ENCODE measurements at places on chromosomes 7 and 10. TPM values are rescaled to one million over a fixed set of nuclear protein-coding genes. Genes with fewer than 3 reads are reported as not detected.

Gene GPR37
- total RNA-seq = 1.3 TPM

DNA sequence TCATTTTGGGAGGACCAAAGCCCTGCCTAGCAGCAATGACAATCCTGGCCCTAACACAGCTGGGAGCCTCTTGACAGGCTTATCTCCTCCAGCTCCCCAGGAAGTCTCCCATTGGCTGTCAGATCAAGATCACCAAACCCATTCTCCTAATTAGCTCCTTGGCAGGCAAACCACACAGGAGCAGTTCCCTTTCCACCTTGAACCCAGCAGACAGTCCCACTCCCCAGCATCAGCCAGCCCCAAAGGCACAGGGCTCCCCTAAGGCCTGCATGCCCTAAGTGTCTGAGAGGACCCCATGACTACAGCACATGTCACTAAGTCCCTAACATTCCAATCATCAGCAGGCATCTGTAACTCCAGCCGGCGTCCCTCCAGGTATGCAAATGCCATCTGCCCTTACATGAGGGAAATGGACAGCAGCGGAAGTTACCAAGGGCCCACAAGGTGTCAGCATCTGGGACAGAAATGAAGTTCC lies 348.5 kb downstream of the KCNMA1 start:
- no peaks in the 10 kb centered on the region for H3K4me1 ChIP-seq
- H3K27ac ChIP-seq = no peak overlapping the region
- no peaks in the 10 kb centered on the region for H3K27me3 ChIP-seq
- no peak for DNase-seq

- H3K27me3 ChIP-seq = no peaks in the 10 kb centered on the region
- no peak for DNase-seq
- no peaks in the 10 kb centered on the region for H3K4me1 ChIP-seq
- no peak overlapping the region for H3K4me3 ChIP-seq
- H3K36me3 ChIP-seq = peaks cover 59% of the 10 kb centered on the region
- no peak overlapping the region for H3K27ac ChIP-seq
Observed at GRCh38 chr10:98423691-98424120, 8.7 kb upstream of the PYROXD2 start.

DNA sequence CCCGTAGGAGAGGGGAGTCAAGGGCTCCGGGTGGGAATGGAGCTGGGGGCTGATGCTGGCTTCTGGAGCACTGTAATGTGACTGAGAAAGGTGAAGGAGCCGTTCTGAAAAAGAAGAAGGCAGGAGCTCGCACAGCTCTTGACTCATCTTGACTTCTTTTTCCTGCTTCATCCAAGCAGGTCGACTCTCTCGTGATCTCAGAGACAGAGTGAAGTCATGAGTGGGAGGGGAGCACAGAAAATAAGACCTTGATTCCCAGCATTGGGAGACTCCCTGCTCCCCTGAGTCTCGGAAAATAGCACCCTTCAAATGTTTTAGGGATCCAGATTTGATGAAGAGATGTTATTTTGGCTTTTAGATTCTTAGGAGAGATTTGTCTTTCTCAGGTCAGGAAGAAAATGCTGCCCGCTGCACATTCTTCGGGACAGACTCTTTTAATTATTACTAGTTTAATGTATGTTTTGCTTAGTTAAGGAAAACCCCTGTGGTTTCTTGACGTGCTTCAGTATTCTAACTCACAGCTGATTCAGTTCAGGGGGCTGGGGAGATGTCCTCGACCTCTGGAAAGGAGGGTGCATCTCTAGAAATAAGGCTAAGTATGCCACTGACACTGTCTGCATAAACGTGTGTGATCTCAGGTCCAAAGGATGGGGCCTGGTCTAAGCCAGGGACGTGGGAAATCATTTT lies 34.1 kb downstream of the EGFR start:
- H3K4me1 ChIP-seq = peaks cover 24% of the 10 kb centered on the region
- no peak for DNase-seq
- no peaks in the 10 kb centered on the region for H3K36me3 ChIP-seq
- no peaks in the 10 kb centered on the region for H3K27me3 ChIP-seq
- H3K4me3 ChIP-seq = no peak overlapping the region

GRCh38 chr10:52783726-52784125 lies 11.1 kb upstream of the MBL2 start:
- no peak overlapping the region for H3K4me3 ChIP-seq
- H3K36me3 ChIP-seq = no peaks in the 10 kb centered on the region
- DNase-seq = no peak
- H3K27ac ChIP-seq = no peak overlapping the region

DNA sequence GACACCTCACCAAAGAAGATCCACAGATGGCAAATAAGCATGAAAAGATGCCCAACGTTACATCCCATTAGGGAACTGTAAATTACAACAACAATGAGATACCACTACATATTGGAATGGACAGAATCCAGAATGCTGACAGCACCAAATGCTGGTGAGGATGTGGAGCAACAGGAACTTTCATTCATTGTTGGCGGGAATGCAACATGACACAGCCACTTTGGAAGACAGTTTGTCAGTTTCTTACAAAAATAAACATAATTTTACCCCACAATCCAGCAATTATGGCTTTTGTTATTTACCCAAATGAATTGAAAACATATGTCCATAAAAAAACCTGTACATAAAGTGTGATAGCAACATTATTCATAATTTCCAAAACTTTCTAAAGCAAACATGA lies 176.8 kb downstream of the C7orf25 start:
- H3K27ac ChIP-seq = no peak overlapping the region
- H3K36me3 ChIP-seq = no peaks in the 10 kb centered on the region
- H3K27me3 ChIP-seq = no peaks in the 10 kb centered on the region
- DNase-seq = no peak
- no peak overlapping the region for H3K4me3 ChIP-seq

DNA sequence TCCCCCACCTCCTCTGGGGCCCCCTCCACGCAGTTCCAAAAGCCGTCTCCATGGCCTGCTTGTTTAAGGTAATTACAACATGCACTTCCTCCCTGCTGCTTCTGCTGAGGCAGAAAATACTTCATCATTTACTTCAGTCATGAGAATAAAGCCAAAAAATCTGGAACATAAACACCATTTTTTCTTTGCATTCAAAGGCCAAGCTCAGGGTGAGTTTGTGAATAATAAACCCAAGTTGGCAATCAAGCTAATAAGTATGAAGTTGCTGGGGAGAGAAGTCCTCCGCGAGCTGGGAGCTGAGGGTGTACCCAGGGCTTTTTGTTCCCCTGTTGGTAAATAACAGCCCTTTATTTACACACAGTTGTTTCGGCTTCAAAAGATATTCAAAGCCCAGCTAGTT lies 70.5 kb downstream of the FAM204A start:
- H3K27ac ChIP-seq = no peak overlapping the region
- no peaks in the 10 kb centered on the region for H3K27me3 ChIP-seq
- DNase-seq = no peak
- no peaks in the 10 kb centered on the region for H3K36me3 ChIP-seq
- no peaks in the 10 kb centered on the region for H3K4me1 ChIP-seq

All from upper lobe of left lung (tissue), 6 donors.